AG20443 (cell line): ENCODE measurements at places on chromosomes 2 and 18.
A peak's percentile ranks its signal among the peaks of the same experiment; 100 is the strongest.

DNA sequence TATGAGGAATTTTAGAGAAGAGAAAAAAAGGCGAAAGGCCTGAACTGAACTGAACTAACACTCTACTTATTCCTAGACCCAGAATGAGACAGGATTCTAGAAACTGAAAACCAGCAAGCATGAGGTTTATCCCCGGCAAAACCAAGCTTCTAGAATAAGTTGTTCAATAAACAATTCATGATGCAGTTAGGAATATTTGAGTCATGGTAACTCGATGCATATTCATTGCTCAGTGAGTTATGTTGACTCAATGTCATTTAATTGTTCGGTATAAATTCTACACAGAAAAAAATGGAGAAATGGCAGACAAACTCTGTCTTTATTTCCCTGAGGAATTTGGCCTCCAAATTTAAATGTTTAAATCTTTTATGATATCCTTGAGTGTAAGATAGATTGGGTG is 321.5 kb downstream of the SATB2 start:
- no peak for DNase-seq

DNA sequence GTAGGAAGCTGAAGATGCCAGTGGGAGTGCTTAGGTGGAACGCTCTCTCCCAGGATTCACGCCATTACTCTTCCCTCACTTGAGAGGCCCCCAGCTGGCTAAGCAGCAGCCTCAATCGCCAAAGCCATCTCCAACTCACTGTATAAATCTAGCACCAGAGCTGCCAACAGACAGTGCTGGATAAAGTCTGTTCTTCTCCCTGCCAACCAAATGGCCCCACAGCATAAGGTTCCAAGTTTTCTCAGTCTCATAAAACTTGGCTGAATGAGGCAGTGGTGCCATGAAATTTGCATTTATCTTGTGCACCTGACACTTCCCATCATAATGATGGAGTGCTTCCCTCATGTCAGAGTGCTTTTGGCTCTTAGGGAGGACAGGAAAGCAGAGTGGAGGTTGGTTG is 428.2 kb upstream of the ETAA1 start:
- DNase-seq = no peak

- DNase-seq = peak; percentile 51
These were observed 109.5 kb downstream of the CDC42EP3 start for GRCh38 chr2:37561615-37562569.

DNA sequence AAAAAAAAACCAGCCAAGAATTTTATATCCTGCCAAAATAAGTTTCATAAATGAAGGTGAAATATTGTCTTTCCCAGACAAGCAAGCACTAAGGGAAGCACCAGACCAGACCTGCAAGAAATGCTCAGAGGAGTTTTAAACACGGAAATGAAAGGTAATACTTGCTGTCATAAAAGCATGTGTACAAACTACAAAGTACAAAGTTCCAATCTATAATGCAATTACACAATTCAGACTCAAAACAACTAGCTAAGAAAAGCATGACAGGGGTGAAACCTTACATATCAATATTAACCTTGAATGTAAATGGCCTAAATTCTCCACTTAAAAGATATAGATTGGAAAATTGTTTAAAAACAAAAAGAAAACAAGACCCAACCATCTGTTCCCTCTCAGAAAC is 45.0 kb upstream of the ASXL3 start:
- DNase-seq = no peak

DNA sequence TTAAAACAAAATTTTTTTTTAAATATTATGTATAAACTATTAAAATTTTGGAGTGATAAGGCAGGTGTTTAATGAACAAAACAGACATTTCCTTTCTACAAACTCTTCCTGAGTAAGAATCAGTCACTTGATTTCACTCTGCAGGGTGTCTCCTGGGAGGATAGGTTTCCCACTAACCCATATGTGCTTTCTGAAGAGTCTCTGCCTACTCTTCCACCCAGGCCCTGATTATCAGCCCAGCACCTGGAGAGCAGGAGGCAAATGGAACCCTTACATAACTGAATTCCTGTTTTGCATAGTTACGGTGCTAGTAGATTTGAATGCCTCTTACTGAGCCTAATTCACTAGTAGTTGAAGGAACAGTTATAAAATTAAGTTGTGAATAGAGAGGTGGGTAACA is 1718.6 kb downstream of the SUCLG1 start:
- DNase-seq = no peak

DNA sequence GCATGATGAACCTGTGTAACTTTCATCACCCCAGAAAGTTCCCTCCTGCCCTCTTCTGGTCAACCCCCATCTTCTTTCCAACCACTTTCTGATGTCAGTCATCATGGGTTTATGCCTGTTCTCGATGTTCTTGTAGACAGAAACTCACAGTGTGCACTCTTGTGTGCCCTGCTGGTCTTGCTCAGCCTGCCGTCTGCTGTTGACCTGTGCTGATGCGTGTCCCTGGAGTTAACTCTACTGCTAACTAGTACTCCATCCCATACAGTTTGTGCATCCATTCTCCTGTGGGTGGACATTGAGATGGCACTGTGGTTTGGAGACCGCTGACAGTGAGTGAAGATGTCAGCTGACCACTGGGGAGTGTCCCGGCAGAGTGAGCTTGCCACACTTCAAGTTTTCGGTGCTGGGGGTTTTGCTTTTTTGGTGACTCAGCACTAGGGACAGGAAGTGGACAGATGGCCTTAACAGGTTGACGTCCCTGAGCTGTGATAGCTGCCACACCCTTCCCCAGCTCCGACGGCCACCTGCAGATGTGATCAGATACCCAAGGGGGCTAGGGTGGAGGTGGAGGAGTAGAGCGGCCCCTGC is 14.8 kb downstream of the KLHL29 start:
- no peak for DNase-seq

GRCh38 chr2:59150217-59150849 is 909.2 kb upstream of the FANCL start:
- no peak for DNase-seq

DNA sequence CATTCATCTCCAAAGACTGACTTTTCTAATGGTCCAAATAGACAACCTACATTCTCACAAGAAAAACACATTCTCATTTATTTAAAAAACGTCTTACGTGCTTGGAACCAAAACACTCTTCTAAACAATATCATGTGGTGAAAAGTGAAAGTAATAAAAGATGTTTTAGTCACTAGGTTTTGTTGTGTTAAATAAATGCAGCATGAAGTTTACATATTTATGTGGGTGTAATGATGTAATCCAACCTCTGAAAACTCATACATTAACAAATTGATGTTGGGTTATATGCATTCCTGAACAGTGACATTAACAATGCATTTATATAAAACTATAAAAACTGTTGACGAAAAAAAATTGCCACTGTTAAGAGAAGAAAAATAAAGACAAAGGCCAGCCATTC is 55.1 kb upstream of the ACVR2A start:
- peak; percentile 10 for DNase-seq

GRCh38 chr18:55048892-55049291 is 89.6 kb upstream of the CCDC68 start:
- DNase-seq = peak; percentile 44

DNA sequence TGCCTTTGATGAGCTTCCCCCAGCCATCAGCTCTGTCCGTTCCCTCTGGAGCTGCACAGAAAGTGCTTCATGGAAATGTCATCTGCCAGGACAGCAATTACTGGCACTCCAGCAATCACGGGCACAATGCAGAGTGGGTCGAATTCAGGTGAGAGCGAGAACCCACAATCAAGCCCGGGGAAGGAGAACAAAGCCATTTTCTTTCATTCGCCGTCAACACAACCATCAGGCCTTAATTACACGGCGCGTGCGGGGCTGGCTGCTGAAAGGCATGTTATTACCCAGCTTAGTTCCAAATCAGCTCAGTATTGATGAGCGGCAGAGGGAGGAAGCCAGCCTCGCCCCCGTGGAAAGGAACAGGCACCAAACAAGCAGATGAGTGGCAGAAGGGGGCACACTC is 143.9 kb downstream of the MYT1L start:
- no peak for DNase-seq

DNA sequence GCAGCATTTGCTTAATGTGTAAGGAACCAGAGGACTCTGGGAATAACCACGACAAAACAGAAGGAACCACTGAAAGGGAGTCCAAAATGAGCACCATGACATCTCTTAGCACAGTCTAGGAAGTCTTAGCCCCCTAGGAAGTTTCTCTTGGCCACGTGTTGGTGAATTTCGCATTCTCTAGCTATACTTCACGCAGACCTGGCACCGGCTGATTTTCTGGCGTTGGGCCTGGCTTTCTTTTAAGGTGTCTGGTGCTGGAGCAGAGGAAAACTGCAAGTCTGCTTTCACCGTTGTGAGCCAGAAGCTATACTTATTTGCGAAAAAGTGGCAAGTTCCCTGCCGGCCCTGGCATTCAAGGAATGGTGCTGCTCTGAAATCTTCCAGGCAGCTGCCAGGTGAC is 156.9 kb downstream of the COL4A4 start:
- no peak for DNase-seq

- DNase-seq = peak; percentile 67
These were observed 94.9 kb downstream of the FAM161A start for GRCh38 chr2:61759005-61759404.

- DNase-seq = no peak
These were observed 652.9 kb downstream of the NR4A2 start for GRCh38 chr2:155679647-155680046.

DNA sequence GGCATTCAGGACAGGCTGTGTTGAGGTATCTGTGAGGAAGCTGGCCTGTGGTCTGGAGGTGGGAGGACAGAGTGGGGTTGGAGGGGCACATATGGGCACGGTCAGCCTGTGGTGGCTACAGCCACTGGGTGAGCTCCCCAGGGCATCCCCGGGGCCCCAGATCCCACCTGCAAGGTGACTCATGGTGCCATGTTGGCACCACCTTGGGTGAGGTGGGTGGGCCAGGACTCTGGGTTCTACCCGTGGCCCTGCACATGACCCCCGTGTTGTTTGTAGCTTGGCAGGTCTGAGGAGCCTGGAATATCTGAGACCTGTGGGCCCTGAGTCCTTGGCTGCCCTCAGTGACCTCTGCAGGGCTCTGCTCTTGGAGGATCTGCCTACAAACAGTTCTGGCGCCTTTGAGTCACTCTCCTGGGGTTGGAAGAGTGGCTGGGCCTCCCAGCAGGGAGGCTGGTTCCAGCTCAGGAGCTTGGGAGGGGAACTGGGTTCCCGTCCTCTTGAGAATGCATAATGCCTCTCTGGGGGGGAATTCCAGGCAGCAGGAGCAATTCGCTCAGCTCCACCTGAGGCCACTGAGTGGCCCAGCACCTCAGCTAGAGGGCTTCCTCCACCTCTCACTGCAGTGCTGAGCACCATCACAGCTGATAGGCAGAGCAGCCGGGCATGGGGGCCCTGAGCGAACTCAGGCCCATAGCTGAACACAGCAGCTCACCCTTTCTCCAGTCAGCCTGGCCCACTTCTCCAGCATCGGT is 105.1 kb downstream of the DYSF start:
- no peak for DNase-seq

GRCh38 chr2:20226152-20226545 is 1.2 kb upstream of the SDC1 start:
- DNase-seq = no peak

DNA sequence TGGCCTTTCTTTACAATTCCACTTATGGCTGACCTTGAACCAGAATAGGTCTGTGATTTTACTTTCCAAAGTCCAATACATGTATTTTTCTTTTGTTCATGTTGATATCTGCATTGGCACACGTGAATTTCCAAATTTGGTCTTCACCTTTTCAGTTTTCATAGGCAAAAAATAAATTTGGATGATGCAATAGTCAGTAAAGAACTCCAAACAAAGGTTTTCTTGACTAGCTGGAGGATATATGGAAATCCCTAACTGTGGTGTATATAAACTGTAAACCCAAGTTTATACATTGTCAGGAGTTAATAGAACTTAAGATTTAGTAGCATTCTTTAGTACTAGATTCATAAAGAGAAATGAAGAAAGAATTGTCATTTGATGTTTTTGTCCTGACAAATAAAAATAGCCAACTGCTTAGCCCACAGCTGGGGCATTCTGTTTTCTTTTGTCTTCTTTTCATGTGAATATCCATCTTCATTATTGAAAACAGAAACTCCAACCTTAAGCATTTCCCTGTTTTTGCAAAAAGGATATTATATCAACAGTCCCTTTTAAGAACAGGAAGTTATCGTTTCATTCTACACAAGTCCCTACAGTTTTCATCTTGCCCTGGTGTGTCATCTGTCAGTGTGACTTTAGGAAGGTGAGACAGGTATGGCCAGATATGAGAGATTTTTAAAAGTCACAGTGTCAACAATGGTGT is 132.9 kb downstream of the BCL2 start:
- no peak for DNase-seq

DNA sequence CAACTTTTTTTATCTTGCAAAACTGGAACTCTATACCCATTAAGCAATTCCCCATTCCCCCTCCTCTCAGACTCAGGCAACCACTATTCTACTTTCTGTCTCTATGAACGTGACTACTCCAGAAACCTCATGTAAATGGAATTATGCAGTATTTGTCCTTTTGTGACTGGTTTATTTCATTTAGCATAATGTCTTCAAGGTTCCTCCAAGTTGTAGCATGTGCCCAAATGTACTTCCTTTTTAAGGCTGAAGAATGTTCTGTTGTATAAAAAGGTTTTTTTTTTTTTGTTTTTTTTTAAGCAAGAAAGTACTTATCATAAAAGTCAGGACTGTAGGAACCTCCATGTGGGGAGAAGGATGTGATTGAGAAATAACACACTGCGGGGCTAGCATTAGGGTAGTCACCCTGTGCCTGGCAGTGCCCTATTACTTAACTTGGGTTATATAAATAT is 262.9 kb upstream of the FBXO11 start:
- no peak for DNase-seq

DNA sequence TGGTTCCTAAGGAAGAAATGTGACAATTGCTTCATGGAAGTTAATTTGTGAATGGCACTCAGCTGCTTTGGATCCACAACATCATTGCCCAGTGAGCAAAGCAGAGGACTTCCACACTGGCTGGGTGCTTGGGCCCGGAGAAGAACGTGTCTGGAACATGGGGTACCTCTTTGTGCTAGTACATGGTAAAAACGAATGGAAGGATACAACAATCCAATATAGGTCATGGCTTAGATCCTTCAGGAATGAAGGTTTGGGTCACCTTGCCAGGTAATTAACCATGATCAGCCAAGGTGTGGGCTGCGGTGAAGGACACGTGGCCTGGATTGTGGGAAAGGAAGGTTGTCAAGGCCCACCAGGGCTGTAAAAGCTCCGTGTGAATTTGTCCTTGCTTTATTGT is 245.9 kb upstream of the HS6ST1 start:
- no peak for DNase-seq

GRCh38 chr2:85503851-85504777 is 34.9 kb upstream of the MAT2A start:
- DNase-seq = peak; percentile 65

GRCh38 chr2:182078988-182079602 is 93.4 kb downstream of the PPP1R1C start:
- DNase-seq = no peak

- DNase-seq = no peak
These were observed 27.5 kb downstream of the BUB1 start for GRCh38 chr2:110650346-110650745.

GRCh38 chr2:126643431-126643830 is 12.5 kb upstream of the GYPC start:
- DNase-seq = no peak
